Amygdala (tissue), 56 donors: ENCODE measurements at places on chromosomes 4 and X.

GRCh38 chr4:106738121-106738520 is 298.0 kb downstream of the DKK2 start:
- no peak for DNase-seq

- no peak for DNase-seq
Observed at GRCh38 chr4:132982151-132982550, 166.9 kb upstream of the PCDH10 start.

GRCh38 chr4:21097026-21097425 is 396.8 kb downstream of the PACRGL start:
- DNase-seq = no peak

DNA sequence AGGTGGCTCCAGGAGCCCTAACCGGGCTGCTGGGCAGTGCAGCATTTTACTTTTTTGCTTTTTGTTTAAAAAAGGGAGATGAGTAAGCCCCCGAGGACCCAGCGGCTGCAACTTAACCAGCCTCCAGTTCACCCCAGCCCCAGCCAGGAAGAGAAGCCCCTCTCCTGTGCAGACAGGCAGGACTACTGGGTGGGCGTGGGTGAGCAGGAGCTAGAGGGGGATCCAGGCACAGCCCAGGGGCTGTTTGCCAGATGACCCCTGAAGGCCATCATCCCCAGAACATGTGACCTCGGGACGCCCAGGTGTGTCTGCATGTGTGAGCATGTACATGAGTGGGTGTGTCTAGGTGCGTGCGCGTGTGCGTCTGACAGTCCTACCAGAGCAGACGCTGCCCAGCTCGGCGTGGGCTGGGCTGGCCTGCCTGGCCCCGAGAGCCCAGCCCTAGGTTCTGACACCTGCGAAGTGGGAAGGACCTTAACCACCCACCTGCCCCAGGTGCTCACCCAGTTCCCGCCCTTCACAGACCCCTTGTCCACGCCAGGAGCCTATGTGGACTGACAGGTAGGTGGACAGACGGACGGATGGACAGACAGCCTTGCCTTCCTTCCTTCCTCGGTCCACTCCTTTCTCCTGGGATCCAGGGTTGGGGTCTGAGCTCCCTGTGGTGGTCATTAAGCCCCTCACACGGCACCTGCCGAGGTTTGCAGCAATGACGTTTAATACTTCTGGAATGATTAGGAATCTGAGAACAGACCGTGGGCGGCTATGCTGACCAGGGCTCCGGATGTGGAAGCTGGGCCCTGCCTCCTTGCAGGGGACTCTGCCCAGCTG is 7.8 kb upstream of the HAUS3 start:
- no peak for DNase-seq

- no peak for DNase-seq
Observed at GRCh38 chr4:53818104-53818503, 226.8 kb upstream of the LNX1 start.

DNA sequence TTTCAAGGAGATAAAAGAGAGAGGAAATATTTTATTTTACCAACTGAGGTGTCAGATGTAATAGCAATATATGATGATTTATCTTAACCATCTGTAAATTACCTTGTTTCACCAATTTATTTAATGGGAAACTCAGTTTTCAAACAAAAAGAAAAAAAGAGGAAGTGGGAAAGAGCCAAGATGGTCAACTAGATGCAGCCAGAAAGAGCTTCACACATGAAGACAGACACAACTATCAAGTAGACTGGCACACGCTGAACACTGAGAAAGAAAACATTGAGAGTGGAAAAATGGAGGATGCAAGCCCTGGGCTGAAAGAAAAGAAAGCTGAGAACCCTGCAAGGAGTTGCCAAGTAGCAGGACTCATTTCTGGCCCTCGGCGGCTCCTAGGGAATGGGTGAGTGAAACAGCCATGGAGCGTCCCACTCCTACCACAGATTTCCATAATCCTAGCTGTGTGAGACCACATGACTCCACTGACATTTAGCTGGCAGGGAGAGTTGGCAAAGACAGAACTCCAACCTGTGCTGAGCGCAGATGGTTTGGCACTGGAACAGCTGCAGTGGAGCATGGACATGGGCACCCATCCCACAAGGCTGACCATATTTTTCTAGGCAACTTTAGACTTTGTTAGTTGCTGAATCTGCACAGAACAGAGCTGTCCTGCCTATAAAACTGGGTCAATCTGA is 409.3 kb downstream of the FAM47B start:
- no peak for DNase-seq

GRCh38 chr4:14315129-14315528 is 687.2 kb upstream of the CPEB2 start:
- no peak for DNase-seq
